ENCODE measurements at places on chromosomes 3 and 15. TPM values are rescaled to one million over a fixed set of nuclear protein-coding genes. Genes with fewer than 3 reads are reported as not detected.

The SIDT1 gene
- not detected for total RNA-seq

The CCR3 gene
- total RNA-seq = 0.19 TPM

The CLDN18 gene
- total RNA-seq = not detected

The COX5A gene
- 209 TPM for total RNA-seq

The SH2D7 gene
- total RNA-seq = not detected

The SPINT1 gene
- 226 TPM for total RNA-seq

The ILDR1 gene
- total RNA-seq = 1.2 TPM

The PROS1 gene
- total RNA-seq = 80.2 TPM

The SCG3 gene
- total RNA-seq = not detected

The CCR2 gene
- not detected for total RNA-seq

The SERPINI2 gene
- total RNA-seq = not detected

The CPB1 gene
- total RNA-seq = not detected

The CFAP91 gene
- total RNA-seq = not detected

All from mammary epithelial cell (primary cell).